Anterior cingulate cortex (tissue), 58 donors: ENCODE measurements at places on chromosomes 13 and 19.

DNA sequence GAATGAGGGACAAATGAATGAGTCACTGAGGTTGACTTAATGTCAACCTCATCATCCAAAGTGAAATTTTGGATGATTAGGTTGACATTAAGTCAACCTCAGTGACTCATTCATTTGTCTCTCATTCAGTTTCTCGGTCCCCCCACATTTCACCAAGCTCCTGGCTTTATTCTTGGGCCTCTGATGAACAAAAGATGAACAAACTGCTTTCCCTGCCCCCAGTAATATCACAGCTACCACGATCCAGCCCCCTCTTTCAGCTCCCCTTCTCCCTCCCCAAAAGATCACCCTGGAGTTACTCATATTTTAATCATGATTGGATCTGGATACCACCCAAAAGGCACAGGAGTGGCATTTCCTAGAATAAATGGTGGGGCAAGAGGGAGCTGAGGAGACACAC, 10.8 kb downstream of the CEACAM18 start:
- DNase-seq, result no peak

DNA sequence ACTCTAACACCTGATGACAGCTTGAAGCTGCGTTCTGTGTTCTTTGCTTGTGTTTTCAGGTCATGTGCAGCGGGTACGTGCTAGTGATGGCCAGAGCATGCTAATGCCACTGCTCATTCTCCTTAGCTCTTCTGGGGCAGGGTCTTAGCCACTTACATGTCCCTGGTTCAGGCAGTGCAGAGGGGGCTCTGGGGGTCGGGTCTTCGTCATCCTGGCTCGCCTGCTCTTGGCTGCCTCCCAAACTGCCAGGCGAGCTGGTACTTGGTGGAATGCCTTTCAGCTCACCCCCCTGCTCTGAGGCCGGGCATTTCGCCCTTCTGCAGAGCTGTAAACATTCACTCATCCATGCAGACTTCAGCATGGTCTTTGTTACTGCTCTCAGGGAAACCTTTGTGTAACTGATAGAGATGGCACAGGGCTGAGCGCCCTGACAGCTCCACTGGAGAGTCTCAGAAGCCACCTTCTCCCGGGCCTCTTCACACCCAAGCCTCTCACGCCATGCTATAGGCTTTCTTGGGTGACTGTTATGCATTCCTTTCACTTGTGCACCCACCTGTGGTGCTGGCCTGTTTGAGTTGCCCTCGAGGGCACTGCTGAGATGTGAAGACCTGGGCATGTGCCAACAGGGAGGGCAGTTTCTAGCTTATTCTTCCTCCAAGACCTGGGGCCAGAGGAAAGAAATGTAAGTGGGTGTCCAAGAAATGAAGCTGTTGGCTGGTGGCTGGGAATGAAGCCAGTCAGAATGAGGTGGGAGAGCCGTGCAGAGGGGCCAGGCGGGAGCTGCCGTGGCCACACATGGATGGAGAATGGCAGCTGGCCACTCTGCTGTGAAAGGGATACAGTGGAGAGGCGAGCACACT, 24.4 kb downstream of the FAM124A start:
- peak; percentile 87 for DNase-seq

DNA sequence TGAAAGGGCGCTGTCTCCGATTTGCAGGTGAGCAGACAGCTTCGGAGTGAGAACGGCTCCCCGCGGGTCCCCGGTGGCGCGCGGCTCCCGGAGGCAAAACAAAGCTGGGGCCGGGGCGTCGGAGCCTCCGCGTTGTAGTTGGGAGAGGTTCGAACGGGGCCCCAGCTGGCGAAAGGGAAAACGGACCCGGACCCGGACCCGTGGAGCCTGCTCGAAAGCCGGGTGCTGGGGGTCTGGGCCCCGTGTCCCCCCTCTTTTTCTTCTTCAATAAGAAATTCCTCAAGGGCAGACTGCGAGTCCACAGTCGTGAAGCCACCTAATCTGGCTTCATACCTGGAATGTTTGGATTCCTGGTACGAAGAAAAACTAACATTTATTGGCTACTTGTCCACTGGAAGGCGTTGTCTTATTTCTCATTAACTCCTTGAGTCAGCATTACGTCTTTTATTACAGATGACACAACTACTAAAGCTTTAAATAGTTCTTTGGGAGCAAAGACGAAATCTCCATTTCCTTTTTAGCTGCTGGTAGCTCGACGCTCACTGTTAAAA, 632 bp upstream of the MTIF3 start:
- peak; percentile 47 for DNase-seq

- no peak for DNase-seq
Observed at GRCh38 chr13:97654236-97654635, 220.3 kb downstream of the RAP2A start.

DNA sequence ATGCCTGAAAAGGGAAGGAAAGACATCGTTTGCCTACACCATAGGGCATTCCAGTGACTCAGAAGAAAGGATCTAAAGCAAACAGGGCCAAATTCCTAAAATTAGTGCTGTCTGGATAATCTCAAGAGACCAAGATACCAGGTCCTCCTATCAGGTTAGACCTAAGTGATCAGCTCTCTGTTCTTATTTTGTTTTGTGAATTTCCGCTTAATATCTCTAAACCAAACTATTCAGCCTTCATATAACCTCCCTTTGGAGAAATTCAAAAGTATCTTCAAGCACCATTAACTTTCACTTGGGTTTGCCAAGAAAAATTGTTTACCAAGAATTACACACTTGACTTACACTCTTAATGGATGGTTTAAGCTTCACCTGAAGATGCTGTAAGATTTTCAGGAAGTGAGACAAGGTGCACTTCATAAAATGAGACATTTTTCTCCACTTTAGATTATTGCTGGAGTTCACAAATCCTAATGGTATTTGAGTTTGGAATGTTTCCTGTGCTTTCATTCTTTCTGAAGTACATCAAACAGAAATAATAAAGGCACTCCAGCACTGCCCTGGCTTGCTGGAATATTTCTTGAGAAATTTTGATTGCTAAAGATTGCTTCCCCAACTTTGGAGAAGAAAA, 376.1 kb downstream of the LMO7 start:
- DNase-seq, result no peak

DNA sequence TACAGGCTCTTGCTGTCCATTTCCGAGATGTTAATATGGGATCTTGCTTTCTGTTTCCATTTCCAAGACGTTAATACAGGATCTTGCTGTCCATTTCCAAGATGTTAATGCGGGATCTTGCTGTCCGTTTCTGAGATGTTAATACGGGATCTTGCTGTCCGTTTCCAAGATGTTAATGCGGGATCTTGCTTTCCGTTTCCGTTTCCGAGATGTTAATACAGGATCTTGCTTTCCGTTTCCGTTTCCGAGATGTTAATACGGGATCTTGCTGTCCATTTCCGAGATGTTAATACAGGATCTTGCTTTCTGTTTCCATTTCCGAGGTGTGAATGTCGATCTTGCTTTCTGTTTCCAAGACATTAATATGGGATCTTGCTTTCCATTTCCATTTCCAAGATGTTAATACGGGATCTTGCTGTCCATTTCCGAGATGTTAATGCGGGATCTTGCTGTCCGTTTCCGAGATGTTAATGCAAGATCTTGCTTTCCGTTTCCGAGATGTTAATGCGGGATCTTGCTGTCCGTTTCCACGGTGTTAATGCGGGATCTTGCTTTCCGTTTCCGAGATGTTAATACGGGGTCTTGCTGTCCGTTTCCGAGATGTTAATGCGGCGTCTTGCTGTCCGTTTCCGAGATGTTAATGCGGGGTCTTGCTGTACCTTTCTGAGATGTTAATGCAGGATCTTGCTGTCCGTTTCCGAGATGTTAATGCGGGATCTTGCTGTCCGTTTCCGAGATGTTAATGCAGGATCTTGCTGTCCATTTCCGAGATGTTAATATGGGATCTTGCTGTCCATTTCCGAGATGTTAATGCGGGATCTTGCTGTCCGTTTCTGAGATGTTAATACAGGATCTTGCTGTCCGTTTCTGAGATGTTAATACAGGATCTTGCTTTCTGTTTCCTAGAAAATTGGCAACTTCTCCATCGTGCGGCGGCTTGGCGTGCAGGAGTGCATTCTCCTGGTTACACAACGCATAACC, 38.3 kb downstream of the PEX11G start:
- no peak for DNase-seq

DNA sequence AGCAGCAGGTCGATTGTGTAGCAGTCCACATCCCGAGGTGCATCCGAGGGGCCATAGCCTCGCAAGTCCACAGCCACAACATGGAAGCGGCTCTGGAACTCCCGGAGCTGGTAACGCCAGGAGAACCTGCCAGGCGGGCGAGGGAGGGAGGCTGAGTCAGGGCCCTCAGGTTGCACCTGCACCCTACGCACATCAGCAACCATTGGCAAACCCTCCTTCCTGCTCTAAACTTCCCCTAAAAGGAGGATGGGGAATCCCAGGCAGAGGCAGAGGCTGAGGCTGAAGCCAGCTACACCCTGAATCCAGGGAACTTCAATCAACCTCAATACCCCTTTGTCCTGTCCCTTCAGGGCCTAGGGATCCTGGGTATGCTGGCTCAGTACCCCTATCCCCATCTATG, 977 bp downstream of the EPHX3 start:
- no peak for DNase-seq

- DNase-seq, result no peak
Observed at GRCh38 chr19:52991484-52991883, 22.2 kb upstream of the ERVV-1 start.
